ENCODE measurements at places on chromosomes 6 and 20.
A peak's percentile ranks its signal among the peaks of the same experiment; 100 is the strongest.

DNA sequence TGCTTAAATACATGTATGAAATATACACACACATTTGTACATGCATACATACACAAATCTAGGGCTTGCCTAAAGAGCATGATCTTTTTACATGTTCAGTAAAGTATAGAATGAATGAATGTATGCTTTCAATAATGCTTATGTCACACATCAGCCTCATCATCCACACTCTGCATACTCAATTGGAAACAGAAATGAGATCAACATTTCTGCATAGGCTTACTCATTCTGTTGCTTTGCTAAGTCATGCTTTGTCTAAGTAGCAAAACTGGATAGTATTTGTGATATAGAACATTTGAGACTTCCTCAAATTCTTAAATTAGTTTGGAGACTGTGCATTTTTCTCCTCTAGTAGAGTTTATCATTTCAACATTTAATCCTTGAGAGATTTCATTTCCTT lies 343.3 kb downstream of the ADGRB3 start:
- no peak for DNase-seq

DNA sequence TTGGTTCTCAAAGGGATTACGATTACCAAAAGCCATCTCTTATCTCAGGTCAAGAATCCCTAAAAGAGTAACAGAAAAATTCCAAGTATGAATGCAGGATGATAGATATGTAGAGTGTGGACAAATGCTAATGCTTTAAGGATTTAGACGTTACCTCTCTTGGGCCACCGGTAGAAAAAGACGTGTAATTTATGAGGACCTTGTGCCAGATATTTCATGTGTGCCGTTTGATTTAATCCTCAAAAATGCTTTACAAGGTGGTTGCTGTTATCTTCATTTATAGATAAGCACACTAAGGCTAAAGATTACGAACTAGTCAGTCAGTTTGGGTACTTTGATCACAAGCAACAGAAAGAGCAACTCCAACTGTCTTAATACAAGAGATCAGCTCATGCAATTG lies 370.8 kb upstream of the JAG1 start:
- DNase-seq = no peak

- no peak for DNase-seq
Measured at GRCh38 chr6:118216751-118217150, 309.7 kb downstream of the SLC35F1 start.

DNA sequence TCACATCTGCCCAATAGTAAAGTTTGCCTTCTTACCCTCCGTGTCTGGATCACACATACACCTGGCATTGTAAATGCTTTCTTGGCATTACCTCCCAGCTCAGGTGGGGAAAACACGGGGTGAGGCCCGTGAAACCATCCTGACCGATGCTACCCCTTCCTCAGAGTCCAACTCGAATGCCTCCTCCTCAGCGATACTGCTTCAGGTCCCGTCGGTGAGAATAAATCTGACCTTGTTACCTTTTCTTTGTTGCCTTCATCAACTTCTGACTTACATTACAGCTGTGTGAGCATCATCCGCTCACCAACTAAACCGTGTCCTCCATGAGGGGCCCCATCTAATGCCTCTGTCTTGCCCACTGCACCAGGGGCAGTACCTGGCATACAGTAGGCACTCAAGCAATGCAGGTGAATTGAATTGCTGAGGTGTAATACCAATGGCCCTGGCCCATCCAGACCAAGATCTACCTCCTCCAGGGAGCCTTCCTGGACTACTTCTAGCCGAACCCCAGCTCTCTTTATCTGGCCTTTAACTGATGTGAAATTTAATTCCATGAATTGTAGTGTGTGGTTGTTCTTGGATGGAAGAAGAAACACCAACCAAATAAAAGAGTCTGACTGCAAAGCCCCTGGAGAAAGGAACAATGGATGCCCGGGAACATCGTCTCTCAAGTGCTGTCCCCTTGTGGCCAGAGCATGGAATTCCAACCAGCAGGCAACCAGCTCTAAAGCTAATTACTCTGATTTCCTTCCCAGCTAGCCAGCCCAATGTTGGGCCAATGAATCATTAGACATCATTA lies 141.5 kb downstream of the ANKRD60 start:
- DNase-seq = peak; percentile 52

DNA sequence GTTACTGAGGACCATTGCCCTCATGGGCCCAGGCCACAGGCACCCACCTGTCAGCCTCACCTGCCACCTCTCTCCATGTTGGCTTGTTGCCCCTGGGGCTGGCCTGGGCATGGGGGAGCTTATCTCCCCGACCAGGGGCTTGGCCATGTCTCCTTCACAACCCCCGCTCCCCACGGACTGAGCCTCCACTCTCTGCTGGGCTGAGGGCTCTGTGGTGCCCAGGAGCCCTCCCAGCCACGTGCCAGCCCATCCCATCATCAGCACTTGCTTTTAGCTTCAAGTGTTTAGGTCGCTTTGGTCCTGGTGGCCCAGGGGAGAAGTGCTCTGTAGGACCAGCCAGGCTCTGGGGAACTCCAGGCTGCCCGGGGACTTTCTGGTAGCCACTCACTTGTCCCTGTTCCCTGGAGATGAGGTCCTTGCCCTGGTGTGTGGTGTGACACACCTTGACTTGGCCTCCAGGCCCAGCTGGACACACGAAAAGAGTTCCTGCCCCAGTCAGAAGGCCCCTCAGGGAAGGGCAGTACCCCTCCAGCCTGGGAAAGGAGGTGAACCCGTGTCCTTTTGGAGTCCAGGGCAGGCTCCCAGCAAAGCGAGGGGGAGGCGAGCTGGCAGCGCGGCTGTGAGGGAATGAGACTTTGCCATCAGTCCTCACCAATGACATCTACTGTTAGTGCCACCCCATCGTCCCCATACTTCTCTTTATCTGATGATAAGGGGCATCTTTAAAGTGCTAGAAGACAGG lies 352.6 kb downstream of the ZFAND3 start:
- DNase-seq = no peak

DNA sequence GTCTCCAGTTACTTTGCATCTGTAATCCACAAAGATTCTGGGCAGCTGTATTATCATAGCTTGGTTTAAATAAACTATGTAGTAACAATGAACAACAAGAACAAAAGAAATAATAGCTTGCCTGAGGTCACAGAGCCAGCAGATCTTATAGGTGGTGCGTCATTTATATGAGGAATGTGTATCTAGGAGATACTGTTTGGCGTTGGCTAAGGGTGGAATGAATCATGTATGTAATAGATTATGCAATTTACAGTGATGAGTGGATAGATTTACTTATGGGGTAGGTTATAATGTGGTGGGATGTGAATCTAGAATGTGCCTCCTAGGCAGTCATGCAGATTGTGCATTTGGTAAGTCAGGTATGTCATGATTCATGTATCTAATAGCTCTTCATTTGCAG lies 42.8 kb downstream of the HNF4A start:
- no peak for DNase-seq

GRCh38 chr6:121901432-121901831 lies 466.0 kb downstream of the GJA1 start:
- DNase-seq = no peak

DNA sequence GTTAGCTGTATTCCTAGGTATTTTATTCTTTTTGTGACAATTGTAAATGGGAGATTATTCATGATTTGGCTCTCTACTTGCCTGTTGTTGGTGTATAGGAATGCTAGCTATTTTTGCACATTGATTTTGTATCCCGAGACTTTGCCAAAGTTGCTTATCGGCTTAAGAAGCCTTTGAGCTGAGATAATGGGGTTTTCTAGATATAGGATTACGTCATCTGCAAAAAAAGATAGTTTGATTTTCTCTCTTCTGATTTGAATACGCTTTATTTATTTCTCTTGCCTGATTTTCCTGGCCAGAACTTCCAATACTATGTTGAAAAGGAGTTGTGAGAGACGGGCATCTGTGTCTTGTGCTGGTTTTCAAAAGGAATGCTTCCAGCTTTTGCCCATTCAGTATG lies 163.2 kb upstream of the UST start:
- DNase-seq = no peak

DNA sequence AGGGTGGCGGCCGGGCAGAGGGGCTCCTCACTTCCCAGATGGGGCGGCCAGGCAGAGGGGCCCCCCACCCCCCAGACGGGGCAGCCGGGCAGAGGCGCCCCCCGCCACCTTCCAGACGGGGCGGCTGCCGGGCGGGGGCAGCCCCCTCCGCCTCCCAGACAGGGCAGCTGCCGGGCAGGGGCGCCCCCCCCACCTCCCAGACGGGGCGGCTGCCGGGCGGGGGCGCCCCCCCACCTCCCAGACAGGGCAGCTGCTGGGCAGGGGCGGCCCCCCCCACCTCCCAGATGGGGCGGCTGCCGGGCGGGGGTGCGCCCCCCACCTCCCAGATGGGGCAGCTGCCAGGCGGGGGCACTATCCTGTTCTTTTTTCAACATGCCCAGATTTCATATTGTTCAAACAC lies 78.2 kb upstream of the DST start:
- no peak for DNase-seq

GRCh38 chr6:106547601-106548453 lies 81.5 kb downstream of the RTN4IP1 start:
- no peak for DNase-seq
